ENCODE measurements at places on chromosomes 16 and 17.

DNA sequence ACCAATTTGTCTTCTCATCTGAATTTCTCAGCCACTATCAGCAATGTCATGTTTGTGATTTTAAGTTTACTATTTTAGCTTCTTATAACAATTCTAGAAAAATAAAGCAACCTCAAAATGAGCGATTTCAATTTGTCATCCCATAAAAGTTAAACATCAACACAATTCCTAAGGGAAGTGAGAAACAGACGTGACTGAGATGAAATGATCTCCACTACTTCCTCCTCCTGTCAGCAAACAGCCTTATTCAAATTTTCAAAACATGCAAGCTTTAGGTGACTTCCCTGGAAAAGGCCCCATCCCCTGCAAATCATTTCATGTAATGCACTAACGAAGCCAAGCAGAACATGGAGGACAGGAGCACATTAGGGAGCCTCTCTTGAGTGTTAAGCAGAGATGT is 64.9 kb downstream of the ZNF652 start:
- no peak for DNase-seq

GRCh38 chr16:383326-384051 is 1.7 kb upstream of the PGAP6 start:
- no peak for DNase-seq

GRCh38 chr17:74119049-74119580 is 84.4 kb upstream of the RPL38 start:
- no peak for DNase-seq

DNA sequence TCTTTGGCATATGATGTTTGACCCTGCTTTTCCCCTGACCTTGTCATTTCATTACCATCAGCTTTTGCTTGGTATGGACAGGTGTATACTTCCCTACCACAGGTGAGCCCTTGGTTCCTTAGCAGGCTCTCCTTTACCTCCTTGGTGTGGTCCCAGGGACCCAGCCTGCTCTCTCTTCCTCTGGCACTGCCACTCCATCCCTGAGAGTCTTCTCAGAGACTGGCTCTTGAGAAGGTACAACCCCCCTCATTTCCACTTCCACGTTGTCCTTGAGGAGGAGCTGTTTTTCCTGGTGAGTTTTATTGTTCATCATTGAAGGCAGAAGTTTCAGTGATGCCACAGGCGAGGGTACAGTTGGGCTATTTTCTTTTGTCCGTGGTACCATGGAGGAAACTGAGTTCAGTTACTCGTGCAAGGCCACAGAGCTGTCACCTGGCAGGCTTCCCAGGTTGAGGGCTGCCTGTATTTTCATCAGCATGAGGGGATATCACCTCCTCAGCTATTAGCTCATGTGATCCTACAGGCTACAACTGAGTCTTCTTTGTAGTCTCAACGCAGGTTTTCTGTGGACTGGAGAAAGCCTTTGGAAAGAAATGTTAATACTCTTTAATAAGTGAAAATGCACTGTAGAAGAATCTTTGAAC is 52.3 kb downstream of the MSI2 start:
- DNase-seq, result no peak

- DNase-seq, result no peak
These were observed 4.6 kb downstream of the UNC119 start for GRCh38 chr17:28547623-28548416.

- DNase-seq, result no peak
These were observed 7.0 kb downstream of the P2RX1 start for GRCh38 chr17:3909257-3909656.

GRCh38 chr17:27368980-27369379 is 75.1 kb downstream of the WSB1 start:
- no peak for DNase-seq

DNA sequence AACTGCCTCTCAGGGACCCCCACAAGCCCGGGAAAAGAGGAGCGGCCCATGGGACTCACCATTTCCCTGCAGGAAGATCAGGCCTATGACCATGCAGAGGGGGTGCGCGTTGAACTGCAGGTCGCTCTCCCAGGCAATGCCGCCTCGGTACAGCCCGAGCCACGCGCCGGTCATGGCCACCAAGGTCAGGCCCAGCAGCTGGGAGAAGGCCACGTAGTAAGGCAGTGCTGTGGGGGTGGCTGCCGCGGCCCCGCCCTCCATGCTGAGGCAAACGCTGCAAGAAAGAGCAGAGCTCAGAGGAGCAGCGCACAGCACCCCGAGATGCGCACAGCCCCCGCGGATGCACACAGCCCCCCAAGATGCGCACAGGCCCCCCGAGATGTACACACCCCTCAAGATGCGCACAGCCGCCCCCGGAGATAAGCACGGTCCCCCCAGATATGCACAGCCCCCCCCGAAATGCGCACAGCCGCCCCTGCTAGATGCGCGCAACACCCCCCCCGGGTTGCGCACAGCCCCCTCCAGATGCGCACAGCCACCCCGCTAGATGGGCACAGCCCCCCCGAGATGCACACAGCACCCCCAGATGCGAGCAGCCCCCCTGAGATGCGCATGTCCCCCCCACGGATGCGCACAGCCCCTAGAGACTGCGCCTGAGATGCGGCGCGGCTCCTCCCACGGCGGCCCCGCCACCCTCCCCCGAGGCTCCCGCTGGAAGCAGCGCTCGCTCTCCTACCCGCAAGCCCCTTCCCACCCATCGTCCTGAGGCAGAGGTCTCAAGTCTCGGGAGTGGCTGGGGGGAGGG is 8.6 kb downstream of the CYB561 start:
- no peak for DNase-seq

DNA sequence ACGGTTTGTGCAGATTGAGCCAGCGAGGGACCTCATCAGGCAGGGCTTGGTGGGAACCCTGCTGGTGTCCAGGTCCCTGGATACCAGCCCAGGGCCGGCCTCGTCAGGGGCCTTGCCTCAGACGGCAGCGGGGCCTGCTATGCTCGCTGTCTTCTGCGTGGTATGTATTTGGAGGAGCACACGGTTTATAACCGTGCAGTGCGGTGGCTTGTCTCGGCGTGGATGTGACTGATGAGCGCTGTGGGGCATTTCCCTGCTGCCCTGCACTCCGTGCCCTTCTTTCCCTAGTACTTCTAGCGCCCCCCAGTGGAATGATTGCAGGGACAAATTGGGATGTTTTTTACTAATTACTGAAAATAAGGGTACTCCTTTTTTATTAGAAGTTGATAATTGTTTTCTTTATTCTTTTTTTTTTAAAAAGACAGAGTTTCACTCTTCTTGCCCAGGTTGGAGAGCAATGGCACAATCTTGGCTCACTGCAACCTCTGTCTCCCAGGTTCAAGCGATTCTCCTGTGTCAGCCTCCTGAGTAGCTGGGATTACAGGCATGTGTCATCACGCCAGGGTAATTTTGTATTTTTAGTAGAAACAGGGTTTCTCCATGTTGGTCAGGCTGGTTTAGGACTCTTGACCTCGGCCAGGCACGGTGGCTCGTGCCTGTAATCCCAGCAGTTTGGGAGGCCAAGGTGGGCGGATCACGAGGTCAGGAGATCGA is 15.3 kb downstream of the TBCD start:
- DNase-seq, result no peak

GRCh38 chr17:32517982-32518381 is 31.2 kb downstream of the CDK5R1 start:
- DNase-seq, result no peak

DNA sequence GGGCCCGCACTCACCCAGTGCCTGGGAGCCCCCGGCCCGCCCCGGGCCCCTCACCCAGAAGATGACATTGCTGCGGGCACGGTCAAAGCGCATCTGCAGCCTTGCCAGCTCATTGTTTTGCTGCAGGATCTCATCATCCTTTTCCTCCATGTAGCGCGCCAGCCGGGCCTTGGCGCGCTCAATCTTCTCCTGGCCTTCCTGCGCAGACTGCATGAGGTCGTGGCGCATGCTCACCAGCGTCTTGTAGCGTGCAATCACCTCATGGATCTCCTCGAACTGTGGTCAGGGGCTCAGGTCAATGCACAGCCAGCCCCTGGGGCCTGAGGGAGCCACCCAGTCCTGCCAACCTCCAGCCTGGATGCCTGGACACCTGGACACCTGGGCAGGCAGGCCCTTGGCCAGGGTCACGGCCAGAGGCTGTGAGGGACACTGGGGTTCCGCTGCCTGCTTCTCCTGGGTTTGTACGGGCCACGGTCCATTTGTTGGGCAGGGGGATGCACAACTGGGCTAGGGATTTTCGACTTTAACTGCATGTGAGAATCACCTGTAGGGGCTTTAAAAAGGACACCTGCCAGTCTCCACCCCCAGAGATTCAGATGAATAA is 9.2 kb downstream of the CCDC42 start:
- DNase-seq, result no peak
